ENCODE measurements at places on chromosomes 12 and 14. TPM values are rescaled to one million over a fixed set of nuclear protein-coding genes. Genes with fewer than 3 reads are reported as not detected.

The RND1 gene
- 7.4 TPM for total RNA-seq

The TRAF3 gene
- total RNA-seq: 24.5 TPM

The ADAM21 gene
- total RNA-seq: not detected

The NINJ2 gene
- total RNA-seq: 0.66 TPM

The CLEC4C gene
- total RNA-seq: not detected

The INHBE gene
- total RNA-seq: not detected

The BLTP3B gene
- total RNA-seq: 12.4 TPM

The IL23A gene
- 0.70 TPM for total RNA-seq

The IL31 gene
- total RNA-seq: not detected

The ASCL1 gene
- not detected for total RNA-seq

The MYF5 gene
- total RNA-seq: not detected

The CPNE6 gene
- not detected for total RNA-seq

The PMCH gene
- total RNA-seq: not detected

The KRT71 gene
- total RNA-seq: not detected

The RAB3IP gene
- total RNA-seq: 11.5 TPM

The NPFF gene
- total RNA-seq: not detected

The C12orf50 gene
- total RNA-seq: not detected

The TEAD4 gene
- 51.6 TPM for total RNA-seq

The ESRRB gene
- 0.26 TPM for total RNA-seq

The RIMBP2 gene
- not detected for total RNA-seq

The COX8C gene
- total RNA-seq: not detected

The RDH11 gene
- total RNA-seq: 58.3 TPM

Measured in A549 treated with ZK216348 at 1 μM for 4 hours (cell line).